ENCODE measurements at places on chromosomes 7 and 10. TPM values are rescaled to one million over a fixed set of nuclear protein-coding genes. Genes with fewer than 3 reads are reported as not detected.
A peak's percentile ranks its signal among the peaks of the same experiment; 100 is the strongest.

GRCh38 chr10:91632671-91633550 is at the start of gene PPP1R3C:
Gene PPP1R3C (minus strand): TSS chr10:91633071. CDS start chr10:91632969, 102 bp downstream.
- DNase-seq, result peak; percentile 80

- peak; percentile 85 for DNase-seq
Measured at GRCh38 chr10:114623661-114624294, 34.3 kb downstream of the ABLIM1 start.

- peak; percentile 15 for DNase-seq
Measured at GRCh38 chr7:112202816-112203215, 3.4 kb downstream of the DOCK4 start.

GRCh38 chr7:148697256-148698006 is 1.3 kb upstream of the CUL1 start:
- no peak for DNase-seq

- no peak for DNase-seq
Measured at GRCh38 chr7:144565586-144565985, 162.1 kb upstream of the NOBOX start.

Gene ADAM8
- total RNA-seq, result 1.6 TPM

Gene CDHR3
- 5.0 TPM for total RNA-seq

Gene HPS1
- total RNA-seq, result 20.0 TPM

GRCh38 chr10:22316286-22317075 is at the start of gene COMMD3:
Gene COMMD3 (plus strand): TSS chr10:22316388. CDS start chr10:22316418, 30 bp downstream.
- peak; percentile 72 for DNase-seq

GRCh38 chr7:47327346-47327697 is 254.6 kb downstream of the TNS3 start:
- DNase-seq, result no peak

Gene FXYD4
- total RNA-seq, result not detected

DNA sequence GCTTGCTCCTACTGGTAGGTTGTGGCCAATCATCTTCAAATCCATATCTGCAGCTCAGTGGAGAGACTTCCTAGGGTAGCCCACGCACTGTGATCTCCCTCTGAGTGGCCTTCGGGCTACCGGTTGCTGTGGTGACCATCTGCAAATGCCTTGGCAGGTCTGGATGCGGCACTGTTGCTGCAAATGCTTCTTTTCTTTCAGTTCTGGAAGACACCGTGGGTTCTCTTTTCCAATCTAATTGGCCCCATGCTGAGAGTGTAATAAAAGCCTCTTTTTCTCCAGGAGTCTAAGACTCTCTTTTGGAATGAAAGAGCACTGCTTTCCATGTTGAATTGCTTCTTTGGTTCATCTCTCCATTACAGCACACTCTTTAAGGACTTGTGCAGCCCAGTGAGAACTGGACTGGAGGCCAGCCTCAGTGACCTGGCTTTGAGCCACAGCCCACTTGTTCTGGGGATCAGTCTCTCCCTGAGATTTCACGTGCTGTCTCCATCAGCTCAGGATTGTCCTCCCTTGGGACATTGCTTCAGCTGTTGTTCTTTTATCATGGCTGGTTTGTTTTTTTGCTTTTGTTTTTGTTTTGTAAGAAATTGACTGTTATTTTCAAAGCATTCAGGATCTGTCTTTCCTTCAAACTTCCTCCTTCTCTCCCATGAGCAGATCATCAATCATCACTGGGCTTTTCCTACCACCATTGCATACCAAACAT is 286.6 kb downstream of the BMPER start:
- DNase-seq, result no peak

Gene ZNF487
- 1.0 TPM for total RNA-seq

- DNase-seq, result peak; percentile 36
Measured at GRCh38 chr10:10605551-10606081, 412.1 kb upstream of the CELF2 start.

GRCh38 chr7:2926896-2927405 is 82.8 kb upstream of the GNA12 start:
- no peak for DNase-seq

- DNase-seq, result no peak
Measured at GRCh38 chr7:130086938-130087337, 16.6 kb downstream of the KLHDC10 start.

- no peak for DNase-seq
Measured at GRCh38 chr7:55464422-55464821, 99.3 kb downstream of the LANCL2 start.

- DNase-seq, result no peak
Measured at GRCh38 chr10:116892907-116893685, 43.8 kb downstream of the ENO4 start.

DNA sequence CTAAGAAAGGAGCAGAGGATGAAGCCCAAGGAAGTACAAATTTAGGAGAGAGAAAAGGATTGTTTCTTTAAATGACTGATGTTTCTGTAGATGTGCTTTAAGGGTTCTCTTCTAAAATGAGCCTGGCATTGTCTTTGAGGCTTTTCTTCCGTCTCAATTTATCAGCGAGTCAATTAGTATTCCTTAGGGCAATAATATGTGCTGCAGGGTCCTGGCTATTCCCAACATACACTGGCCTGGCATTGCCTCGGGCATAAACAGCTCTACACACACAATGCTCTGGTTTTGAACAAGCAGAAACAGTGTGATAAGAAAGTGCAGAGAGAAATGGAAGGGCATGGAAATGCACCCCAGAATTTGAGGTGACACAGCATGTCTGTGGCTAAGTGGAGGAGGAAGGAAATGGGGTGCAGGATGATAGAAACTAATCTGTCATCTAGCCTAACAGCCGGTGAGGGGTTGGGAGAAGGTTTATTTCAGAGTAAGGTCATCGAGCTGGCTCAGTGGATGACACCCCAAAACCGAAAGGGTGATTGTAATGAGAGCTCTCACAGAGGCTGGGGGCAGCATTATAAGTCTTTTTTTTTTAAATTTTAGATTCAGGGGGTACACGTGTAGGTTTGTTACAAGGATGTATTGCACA is 67.5 kb upstream of the ARHGAP21 start:
- DNase-seq, result no peak

Gene TAS2R4
- 0.14 TPM for total RNA-seq

Gene AKR1C4
- total RNA-seq, result not detected

Measured in HT1080 (cell line).